Myocyte (in vitro differentiated cells): ENCODE measurements at places on chromosomes 5 and 9. TPM values are rescaled to one million over a fixed set of nuclear protein-coding genes. Genes with fewer than 3 reads are reported as not detected.

Gene SLC1A3
- total RNA-seq, result 11.9 and 25.3 TPM in 2 replicates

Gene PCDHB5
- 0.36 and 1.0 TPM in 2 replicates for total RNA-seq

Gene ACOT12
- total RNA-seq, result not detected in 2 replicates

Gene ADRA1B
- total RNA-seq, result 9.0 and 9.2 TPM in 2 replicates

Gene SLC27A6
- 0.21 TPM in 1 of 2 replicates, not detected in the other for total RNA-seq

Gene ANKRD34B
- not detected in 2 replicates for total RNA-seq

Gene PCDHA9
- total RNA-seq, result under 0.01 and 0.03 TPM in 2 replicates

Gene INSYN2B
- total RNA-seq, result 0.24 and 0.26 TPM in 2 replicates

Gene OSMR
- 15.6 and 40.0 TPM in 2 replicates for total RNA-seq

Gene IRGM
- total RNA-seq, result 0.16 TPM in 1 of 2 replicates, not detected in the other

Gene DNM1
- 0.10 TPM in 1 of 2 replicates, not detected in the other for total RNA-seq

Gene GRXCR2
- total RNA-seq, result not detected in 2 replicates

Gene ADAMTSL2
- total RNA-seq, result 4.7 and 8.1 TPM in 2 replicates

Gene SLC46A2
- total RNA-seq, result not detected in 2 replicates

Gene SLC34A1
- not detected in 2 replicates for total RNA-seq

Gene GHR
- 0.26 and 0.75 TPM in 2 replicates for total RNA-seq

Gene CREB3
- 69.1 and 79.9 TPM in 2 replicates for total RNA-seq

Gene TRIM7
- 8.9 and 18.8 TPM in 2 replicates for total RNA-seq

Gene ECSCR
- total RNA-seq, result not detected in 2 replicates

Gene SETD9
- 13.3 and 26.5 TPM in 2 replicates for total RNA-seq

Gene C1QTNF2
- 2.5 and 3.3 TPM in 2 replicates for total RNA-seq

Gene PTGS1
- total RNA-seq, result 9.6 and 14.0 TPM in 2 replicates

Gene PDCD1LG2
- total RNA-seq, result 4.1 and 4.7 TPM in 2 replicates

Gene AK8
- total RNA-seq, result 0.13 and 0.16 TPM in 2 replicates

Gene FEM1C
- total RNA-seq, result 16.8 and 18.7 TPM in 2 replicates

Gene SPARC
- total RNA-seq, result 4,412 and 4,598 TPM in 2 replicates

Gene DEPDC1B
- total RNA-seq, result 0.68 and 0.99 TPM in 2 replicates

Gene OLFML2A
- 253 and 530 TPM in 2 replicates for total RNA-seq

Gene FOXD4L6
- 0.05 TPM in 1 of 2 replicates, not detected in the other for total RNA-seq

Gene ZFYVE16
- total RNA-seq, result 27.3 and 31.3 TPM in 2 replicates

Gene SPATA24
- 11.0 and 16.4 TPM in 2 replicates for total RNA-seq

Gene TMC1
- total RNA-seq, result 0.40 TPM in 1 of 2 replicates, not detected in the other

Gene SMIM15
- 25.4 and 26.6 TPM in 2 replicates for total RNA-seq

Gene TMEM171
- 10.4 and 22.6 TPM in 2 replicates for total RNA-seq

Gene PCDHGB6
- total RNA-seq, result 0.78 and 0.96 TPM in 2 replicates

Gene NTNG2
- 2.0 and 4.5 TPM in 2 replicates for total RNA-seq

Gene TNFSF8
- total RNA-seq, result not detected in 2 replicates

Gene CA9
- 0.10 TPM in 1 of 2 replicates, not detected in the other for total RNA-seq

Gene PCDHB13
- 5.3 and 6.4 TPM in 2 replicates for total RNA-seq

Gene SLC1A1
- total RNA-seq, result 0.57 and 1.1 TPM in 2 replicates

Gene TPPP
- 0.10 and 0.24 TPM in 2 replicates for total RNA-seq

Gene NIM1K
- total RNA-seq, result 0.21 and 0.35 TPM in 2 replicates

Gene PCDHGA9
- 0.88 and 1.7 TPM in 2 replicates for total RNA-seq

Gene LHX2
- total RNA-seq, result 0.05 TPM in 1 of 2 replicates, not detected in the other

Gene GLDC
- 0.26 and 0.62 TPM in 2 replicates for total RNA-seq

Gene SPATA31D4
- total RNA-seq, result not detected in 2 replicates

Gene CCNJL
- total RNA-seq, result 1.9 and 2.4 TPM in 2 replicates

Gene CEL
- 0.67 and 0.73 TPM in 2 replicates for total RNA-seq

Gene PTGES
- not detected in 2 replicates for total RNA-seq

Gene C7
- total RNA-seq, result 3.6 and 25.8 TPM in 2 replicates

Gene CCL21
- not detected in 2 replicates for total RNA-seq

Gene TUSC1
- 13.6 and 18.6 TPM in 2 replicates for total RNA-seq

Gene RNF44
- 9.6 and 10.6 TPM in 2 replicates for total RNA-seq

Gene KCTD16
- 0.47 and 0.64 TPM in 2 replicates for total RNA-seq

Gene IL17B
- total RNA-seq, result 18.0 and 20.9 TPM in 2 replicates

Gene SSNA1
- total RNA-seq, result 143 and 158 TPM in 2 replicates
